ENCODE measurements at places on chromosomes 4 and X.
A peak's percentile ranks its signal among the peaks of the same experiment; 100 is the strongest.

DNA sequence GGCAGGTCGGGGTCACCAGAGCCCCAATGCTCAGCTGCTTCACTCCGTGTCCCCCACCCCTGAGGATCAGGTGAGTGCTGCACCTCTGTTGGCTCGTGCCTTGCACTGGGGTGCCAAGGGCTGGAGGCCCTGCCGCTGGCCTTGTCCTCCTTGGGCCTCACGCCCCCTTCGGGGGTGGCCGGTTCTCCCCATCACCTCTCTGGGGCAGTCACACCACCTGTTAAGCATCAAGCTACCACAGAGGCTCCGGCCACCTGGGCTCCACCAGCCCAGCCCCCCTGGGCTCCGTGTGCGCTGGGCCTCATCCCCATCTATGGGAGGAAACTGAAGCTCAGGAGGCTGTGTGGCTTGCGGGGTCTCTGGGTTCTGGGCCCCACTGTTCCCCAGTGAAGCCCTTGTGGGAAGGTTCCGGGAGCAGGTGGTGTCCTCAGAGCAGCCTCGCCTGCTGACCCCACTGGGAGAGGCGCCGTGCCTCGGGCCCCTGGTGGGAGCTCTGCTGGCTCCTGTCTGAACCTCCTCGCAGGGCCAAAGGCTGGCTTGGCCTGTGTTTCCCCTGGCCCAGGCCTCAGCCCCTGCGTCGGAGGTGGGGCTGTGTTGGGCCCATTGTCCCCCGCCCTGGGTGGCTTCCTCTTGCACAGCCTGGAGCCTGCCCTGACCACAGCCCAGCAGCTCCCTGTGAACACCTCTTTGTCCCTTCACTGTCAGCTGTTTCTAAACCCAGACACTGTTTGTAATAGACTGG is 30.8 kb downstream of the DOK7 start:
- no peak for DNase-seq

GRCh38 chr4:1720163-1720983 is 750 bp downstream of the TMEM129 start:
- DNase-seq, result no peak

DNA sequence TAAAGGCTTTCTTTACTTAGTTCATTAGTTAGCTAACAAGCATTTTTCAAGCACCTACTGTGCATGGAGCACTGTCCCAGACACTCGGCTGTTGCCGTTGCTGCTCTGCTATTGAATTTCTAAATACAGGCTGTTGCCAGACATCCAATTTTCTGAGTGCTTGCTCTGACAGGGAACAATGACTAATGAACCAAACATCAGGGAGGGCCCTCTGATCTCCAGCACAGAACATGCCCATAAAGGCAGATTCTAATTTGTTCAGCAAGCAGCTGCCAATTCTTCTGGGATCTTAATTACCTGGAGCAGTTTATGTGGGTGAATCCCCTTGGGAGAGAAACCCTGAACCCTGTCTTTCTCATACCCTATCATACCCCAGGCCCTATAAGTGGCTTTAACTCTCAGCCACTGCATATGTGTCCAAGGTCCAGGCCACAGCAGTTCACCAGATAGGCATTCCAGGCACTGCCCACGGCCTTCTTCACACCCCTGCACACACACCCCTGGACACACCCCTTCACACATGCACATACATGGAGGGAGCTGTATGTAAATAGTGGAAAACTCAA is 27.9 kb downstream of the TSC22D3 start:
- DNase-seq, result no peak

- no peak for DNase-seq
Measured at GRCh38 chrX:18643243-18643642, 28.7 kb downstream of the RS1 start.

GRCh38 chrX:151396042-151396824 is 773 bp upstream of the VMA21 start:
- DNase-seq, result peak; percentile 37

GRCh38 chr4:175935016-175935661 is 123.1 kb upstream of the GPM6A start:
- no peak for DNase-seq

GRCh38 chr4:72568959-72569718 is at the start of gene ADAMTS3:
ADAMTS3 (minus strand) TSS chr4:72569221; CDS start chr4:72568762, 459 bp downstream.
- DNase-seq, result no peak

DNA sequence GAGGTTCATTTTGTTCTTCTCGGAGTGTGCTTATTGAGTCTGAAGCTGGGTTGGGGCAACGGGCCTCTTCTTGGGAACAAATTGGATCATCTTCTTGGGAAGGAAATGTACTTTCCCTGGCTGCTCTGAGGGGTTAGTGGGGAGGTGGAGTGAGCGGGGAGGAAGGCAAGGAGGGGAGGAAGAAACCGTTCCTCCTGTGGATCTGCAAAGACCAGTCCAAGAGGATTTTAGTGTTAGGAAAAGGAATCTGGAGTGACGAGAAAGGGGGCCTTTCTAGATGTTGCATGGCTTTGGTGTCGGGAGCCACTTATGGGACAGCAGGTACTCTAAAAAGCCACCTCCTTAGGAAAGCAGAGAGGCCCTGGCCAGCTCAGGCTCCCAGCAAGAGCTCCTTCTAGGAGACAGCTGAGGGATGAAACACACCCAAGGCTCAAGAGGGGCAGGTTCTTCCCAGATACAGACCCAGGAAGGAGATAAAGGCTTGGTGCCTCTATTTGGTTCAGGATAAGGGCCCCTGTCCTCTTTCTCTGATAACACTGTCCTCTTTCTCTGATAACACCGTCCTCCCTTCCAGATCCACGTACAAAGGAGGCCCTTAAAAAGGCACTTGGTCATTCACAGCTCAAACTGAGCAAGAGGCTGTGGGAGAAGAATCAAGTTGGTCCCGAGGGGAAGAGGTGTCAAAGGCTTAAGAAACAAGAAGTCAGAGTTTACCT is 451 bp downstream of the SOD3 start:
- DNase-seq, result no peak

GRCh38 chr4:40283968-40284367 is 51.2 kb upstream of the CHRNA9 start:
- DNase-seq, result no peak

DNA sequence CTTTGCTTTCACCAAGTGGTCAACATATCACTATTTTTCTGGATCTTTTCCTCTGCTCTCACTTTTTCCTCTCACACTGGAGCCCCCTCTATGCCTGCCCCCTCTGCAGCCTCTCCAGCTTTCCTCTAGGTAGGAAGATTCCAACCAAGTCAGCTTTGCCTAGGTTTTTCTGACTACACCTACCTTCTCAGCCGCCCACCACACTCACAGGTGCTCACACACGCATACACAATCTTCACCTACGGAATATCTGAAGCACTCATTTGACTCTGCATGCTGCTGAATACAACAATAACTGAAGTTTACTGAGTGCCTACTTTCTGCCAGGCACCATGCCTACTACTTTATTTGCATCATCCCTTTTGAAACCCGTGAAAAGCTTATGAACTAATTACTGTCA is 328.0 kb downstream of the PPP3CA start:
- DNase-seq, result no peak

GRCh38 chr4:80209340-80209701 is 12.0 kb downstream of the PRDM8 start:
- DNase-seq, result no peak

DNA sequence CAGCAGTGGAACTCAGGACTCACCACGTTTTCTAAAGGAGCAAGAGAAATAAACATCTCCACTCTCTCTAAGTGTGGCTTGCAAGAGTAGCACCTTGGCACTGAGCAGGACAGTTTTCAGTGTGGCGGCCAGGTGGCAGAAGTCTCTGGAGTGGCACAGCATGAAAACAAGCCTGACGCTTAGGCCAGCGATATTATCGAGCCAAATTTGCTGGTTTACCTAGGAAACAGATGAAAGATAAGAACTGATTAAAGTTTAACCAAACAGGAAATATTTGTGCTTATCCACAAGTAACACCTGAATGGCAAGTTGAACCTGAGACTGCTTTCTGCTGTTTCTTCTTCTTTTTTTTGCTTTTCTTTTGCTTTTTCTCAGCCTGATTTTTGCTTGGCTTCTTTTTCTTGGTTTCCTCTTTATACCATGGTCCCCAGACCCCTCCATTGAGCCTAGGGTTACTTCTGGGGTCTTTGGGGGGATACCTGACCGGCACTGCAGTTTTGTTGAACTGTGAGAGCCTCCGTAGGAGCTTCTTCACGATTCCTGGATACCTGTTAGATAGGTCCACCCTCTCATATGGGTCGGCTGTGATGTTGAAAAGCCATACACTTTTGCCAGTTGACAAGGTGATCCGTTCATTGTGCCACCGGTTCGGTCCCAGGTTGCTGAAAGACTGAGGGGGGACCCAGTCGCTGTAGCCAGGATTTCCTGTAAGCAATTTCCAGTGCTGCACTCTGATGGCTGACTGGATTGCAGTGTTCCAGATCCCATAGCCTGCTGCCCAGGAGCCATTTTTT is 77.3 kb downstream of the ARSJ start:
- no peak for DNase-seq

- no peak for DNase-seq
Measured at GRCh38 chrX:130952266-130953043, 49.4 kb upstream of the ENOX2 start.

DNA sequence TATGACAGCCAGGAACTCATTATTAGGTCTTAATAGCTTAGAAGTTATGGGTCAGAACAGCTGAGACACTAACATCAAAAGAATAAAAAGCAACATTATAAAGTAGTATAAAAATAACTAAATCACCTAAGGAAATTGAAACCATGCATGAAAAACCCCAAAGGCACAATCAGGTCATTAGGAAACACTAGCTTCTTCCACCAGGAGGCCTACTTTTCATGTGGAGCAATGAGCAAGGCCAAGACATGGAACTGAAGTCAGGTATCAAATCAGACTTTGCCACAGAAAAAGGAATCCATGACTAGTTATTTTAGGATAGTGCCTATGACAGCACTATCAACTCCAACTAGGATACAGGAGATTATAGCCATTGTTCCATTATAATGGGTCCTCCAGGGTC is 7.9 kb downstream of the HUWE1 start:
- DNase-seq, result no peak

GRCh38 chrX:46408553-46409407 is 136.4 kb downstream of the ZNF674 start:
- peak; percentile 43 for DNase-seq

GRCh38 chr4:141248029-141248428 is 27.3 kb downstream of the ZNF330 start:
- DNase-seq, result no peak

- no peak for DNase-seq
Measured at GRCh38 chr4:88736264-88736663, 38.6 kb upstream of the NAP1L5 start.

- DNase-seq, result no peak
Measured at GRCh38 chr4:99161373-99162099, 17.4 kb upstream of the ADH4 start.

- DNase-seq, result no peak
Measured at GRCh38 chrX:56281789-56282188, 49.6 kb downstream of the KLF8 start.

GRCh38 chrX:115650916-115651315 is 89.9 kb downstream of the PLS3 start:
- DNase-seq, result peak; percentile 20

GRCh38 chr4:107736924-107737448 is 17.0 kb upstream of the PAPSS1 start:
- no peak for DNase-seq

DNA sequence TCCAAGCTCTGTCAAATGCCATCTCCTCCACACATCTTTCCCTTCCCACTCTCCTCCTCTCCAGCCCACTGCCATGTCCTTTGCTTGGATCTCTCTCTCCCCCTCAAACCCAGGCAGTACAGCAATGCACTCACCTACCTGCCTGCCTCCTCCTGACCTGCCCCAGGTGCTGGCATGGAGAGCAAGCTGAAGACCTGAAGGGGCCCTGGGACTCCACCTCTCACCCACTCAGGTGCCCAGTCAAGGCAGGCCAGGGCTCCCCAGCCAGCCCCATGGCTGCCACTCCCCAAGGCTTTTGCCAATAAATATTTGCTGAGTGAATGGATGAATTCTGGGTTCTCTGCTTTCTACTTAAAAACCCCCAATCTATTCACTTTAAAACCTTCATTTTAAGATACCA is 12.6 kb upstream of the PHKA2 start:
- no peak for DNase-seq

- no peak for DNase-seq
Measured at GRCh38 chr4:61520681-61521160, 320.6 kb downstream of the ADGRL3 start.

DNA sequence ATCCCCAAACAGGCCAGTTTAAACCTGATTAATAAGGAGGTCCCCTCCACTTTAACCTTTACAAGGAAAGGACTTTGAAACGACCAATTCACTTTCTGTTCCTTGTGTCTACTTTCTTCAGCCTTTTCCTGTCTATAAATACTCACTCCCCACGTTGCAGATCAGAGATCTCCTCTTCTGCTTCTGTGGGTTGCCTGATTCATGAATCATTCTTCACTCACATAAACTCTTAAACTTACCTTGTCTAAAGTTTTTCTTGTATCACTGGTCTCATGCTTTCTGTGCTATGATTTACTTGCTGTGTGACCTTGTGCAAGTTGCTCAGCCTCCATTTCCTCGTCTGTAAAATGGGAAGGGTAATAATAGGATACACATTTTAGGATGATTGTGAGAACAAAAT is 236.1 kb downstream of the QDPR start:
- no peak for DNase-seq

DNA sequence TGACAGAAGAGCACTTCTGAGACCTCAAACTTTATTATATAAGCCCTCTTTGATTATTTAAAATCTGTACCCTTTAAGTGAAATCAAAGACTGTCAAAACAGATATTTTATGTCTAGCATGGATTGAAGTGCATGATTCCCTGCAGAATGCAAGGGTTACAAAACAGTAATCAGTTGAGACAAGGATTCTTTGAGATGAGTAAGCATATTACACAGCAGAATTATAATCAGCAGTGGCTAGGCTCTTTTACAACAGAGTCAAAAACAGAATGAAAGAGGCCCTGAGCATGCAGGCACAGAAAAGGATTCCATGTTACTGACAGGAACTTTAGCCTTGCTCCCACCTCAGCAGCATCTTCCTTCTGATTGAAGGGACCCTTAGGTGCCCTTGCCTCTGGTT is 487.9 kb upstream of the GALNT7 start:
- no peak for DNase-seq

- DNase-seq, result no peak
Measured at GRCh38 chr4:156815717-156816359, 155.8 kb downstream of the PDGFC start.

DNA sequence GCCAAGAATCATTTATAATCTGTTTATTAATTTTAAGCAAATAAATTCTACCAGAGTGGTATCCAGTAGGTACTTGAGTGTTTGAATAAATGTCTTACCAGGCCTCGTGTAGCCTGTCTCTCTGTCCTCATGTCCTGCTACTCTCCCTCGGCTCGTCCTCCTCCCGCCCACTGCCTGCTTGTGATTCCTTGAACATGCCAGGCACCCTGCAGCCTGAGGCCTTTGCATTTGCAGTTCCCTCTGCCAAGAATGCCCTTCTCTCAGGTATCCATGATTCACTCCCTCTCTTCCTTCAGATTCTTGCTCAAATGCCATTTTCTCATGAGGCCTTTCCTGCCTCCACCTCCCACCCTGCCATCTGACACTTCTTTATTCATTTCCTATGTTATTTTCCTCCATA is 209.7 kb upstream of the PRPS2 start:
- no peak for DNase-seq

DNA sequence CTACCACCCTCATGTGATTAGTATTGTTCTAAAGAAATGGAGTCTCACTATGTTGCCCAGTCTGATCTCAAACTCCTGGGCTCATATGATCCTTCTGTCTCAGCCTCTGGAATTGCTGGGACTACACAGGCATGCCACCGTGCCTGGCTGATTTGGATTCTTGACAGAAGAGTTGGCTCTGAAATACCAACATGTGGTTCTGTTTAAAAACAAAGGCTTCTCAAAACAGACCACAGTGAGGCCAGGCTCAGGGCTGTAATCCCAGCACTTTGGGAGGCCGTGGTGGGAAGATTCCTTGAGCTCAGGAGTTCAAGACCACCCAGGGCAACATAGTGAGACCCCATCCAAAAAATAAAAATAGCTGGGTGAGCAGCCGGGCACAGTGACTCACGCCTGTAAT is 126.7 kb downstream of the DHRSX start:
- no peak for DNase-seq

Measured in smooth muscle cell of the brain vasculature (primary cell).